ENCODE measurements at places on chromosomes 12 and 14. TPM values are rescaled to one million over a fixed set of nuclear protein-coding genes. Genes with fewer than 3 reads are reported as not detected.

GRCh38 chr14:50551877-50552276 lies 8.1 kb upstream of the ATL1 start:
- DNase-seq, result no peak

GRCh38 chr12:110015132-110015531 lies 15.9 kb downstream of the ANKRD13A start:
- DNase-seq, result no peak

- no peak for DNase-seq
Observed at GRCh38 chr12:121823101-121823726, 19.4 kb downstream of the SETD1B start.

- no peak for DNase-seq
Observed at GRCh38 chr12:26037615-26038220, 79.2 kb downstream of the RASSF8 start.

- no peak for DNase-seq
Observed at GRCh38 chr14:55710506-55711041, 130.6 kb downstream of the KTN1 start.

DNA sequence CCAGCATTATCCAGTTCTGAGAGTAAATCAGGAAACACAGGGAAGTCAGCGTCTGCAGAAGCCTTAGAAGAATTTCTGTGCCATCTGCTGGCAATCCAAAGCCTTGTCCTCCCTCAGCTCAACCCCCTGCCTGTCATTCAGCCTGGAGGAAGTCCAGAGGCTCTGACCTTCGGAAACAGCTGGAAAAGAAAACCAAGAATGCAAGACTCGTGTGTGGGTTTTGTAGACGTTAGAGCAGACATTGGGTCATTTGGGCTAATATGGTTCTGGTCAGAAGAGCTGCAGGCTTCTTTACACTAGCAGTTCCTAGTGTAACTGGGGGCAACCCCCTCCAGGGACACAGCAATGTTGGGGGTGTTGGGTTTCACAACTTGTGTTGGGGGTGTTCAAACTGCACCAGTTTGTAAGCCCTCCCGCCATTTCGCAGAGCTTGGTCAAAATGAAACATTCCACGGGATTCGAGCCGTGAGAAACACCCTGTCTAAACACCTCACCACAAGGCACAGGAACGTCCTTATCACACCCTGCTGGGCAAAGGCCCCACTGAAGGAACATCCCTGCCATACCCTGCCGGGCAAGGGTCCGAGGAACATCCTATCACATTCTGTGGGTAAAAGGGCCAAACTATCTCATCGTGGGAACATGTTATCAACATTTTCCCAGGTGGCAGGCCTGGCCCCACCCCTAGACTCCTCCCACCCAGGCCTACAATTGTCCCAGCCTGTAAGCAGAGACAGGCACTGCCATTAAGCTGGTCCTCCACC lies 21.0 kb upstream of the SERPINA4 start:
- peak; percentile 48 for DNase-seq

- no peak for DNase-seq
Observed at GRCh38 chr14:39366460-39367386, 65.5 kb downstream of the FBXO33 start.

- DNase-seq, result no peak
Observed at GRCh38 chr14:47715330-47715729, 39.9 kb upstream of the MDGA2 start.

DNA sequence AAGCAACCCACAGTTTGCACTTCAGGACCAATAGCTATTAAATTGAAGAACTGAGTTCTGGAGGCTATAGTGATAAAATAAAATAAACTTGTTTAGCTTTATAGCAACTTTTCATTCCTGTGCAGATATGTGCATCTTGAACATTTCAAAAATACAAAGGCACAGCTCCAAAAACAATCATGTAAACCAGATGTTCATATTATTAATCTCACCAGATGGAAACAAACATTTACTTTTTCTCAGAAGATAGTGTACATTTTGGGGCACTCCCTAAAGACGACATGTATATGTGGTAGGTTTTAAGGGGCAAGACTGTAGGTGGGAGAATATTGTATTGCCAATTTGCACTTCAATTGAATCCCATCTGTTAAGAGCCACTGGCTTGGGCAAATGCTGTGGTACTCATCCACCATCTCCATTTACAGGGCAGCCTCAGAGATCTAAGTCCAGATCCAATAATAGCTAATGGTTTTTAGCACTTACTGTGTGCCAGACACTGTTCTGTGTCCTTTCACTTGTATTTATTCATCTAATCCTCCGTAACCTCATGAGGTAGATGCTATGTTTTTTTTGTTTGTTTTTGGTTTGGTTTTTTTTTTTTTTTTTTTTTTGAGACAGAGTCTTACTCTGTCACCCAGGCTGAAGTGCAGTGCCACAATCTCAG lies 49.1 kb downstream of the PTGER2 start:
- peak; percentile 24 for DNase-seq

GRCh38 chr12:83141460-83141994 lies 454.8 kb downstream of the TMTC2 start:
- DNase-seq, result no peak

DNA sequence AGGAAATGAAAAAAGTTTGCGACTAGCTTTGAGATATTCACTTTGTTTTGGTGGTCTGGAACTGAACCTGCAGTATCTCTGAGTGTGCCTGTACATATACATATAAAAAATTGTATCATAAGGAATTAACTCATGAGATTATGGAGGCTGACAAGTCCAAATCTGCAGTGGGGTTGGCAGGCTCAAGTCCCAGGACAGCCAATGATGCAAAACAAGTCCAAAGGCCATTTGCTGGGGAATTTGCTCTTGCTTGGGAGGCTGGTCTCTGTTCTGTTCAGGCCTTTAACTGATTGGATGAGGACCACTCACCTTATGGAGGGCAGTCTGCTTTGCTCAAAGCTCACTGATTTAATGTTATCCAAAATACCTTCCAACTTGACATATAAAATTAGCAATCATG lies 66.8 kb downstream of the FGD4 start:
- no peak for DNase-seq

GRCh38 chr12:41573445-41573844 lies 385.3 kb downstream of the PDZRN4 start:
- no peak for DNase-seq

GRCh38 chr14:73788701-73789551 lies 62.7 kb upstream of the PTGR2 start:
- peak; percentile 35 for DNase-seq

DNA sequence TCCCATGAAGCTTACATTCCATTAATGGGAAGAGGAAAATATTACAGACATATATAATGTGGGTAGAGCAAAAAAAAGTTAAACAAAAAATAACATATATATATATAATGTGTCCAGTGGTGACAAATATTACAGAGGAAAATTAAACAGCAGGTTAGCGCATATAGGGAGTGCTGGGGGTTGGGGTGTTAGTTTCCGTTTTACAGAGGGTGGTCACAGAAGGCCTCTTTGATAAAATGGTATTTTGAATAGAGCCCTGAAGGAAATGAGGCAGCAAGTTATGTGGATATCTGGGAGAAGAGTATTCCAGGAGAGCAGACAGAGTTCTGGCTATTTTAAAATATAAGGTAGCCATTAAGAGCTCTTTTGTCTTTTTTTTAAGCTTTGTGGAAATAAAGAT lies 73.2 kb downstream of the DCAF5 start:
- DNase-seq, result no peak

GRCh38 chr12:53956251-53956887 lies 1.7 kb downstream of the HOXC12 start:
- DNase-seq, result no peak

DNA sequence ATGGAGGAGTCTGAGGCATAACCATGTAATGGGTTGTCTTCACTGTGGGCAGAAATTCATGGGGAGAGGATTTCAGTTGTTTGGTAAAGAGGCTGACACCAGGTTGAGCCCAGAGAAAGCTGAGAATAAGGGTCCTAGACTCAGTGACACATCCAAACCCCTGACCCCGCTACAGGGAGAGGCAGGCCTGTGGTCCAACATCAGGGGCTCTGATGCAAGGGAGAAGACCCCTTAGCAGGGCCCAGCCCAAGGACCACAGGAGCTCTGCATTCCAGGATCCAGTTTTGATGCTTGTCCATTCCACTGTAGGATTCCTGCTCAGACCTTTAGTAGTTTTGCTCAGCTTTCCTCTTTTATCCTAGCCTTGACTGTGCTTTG lies 15.5 kb downstream of the GPR68 start:
- no peak for DNase-seq

DNA sequence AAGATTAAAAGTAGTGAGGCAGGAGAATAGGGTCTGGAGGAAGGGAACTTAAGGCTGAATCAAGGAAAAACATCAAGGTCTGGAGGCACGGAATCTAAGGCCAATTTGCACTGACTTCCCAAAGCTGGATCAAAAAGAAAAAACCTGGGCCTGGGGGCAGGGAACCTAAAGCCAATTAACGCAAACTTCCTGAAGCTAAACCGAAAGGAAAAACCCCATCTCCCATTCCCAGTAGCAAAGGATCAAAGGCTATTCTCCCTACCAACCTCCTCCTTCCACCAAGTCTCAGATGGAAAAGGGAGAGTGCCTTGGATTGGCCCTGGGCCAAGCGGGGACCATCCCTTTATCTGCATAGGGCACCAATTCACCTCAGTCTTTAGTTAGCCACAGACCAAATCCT lies 384.2 kb downstream of the GRIN2B start:
- no peak for DNase-seq

- no peak for DNase-seq
Observed at GRCh38 chr12:59093073-59093772, 172.9 kb upstream of the LRIG3 start.

DNA sequence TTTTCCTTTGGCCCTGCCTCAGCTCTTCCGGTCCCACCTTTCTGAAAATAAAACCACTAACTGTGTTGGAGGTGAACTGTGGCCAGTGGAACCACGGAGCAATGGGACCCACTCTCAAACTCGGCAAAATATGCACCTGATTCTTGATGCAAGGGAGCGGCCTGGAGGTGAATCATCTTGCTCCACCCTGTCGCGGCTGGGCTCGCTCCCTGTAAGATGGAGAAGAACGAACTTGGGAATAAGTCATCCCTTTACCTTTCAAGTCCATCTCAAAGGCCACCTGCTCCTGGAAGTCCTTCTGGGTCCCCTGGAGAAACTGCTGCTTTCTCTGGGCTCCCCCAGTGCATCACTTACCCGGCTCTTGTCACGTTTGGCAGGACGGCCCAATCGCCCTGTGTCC lies 309.9 kb downstream of the BCL11B start:
- DNase-seq, result no peak

GRCh38 chr14:20683125-20683890 lies 1.1 kb upstream of the RNASE4 start:
- peak; percentile 97 for DNase-seq

DNA sequence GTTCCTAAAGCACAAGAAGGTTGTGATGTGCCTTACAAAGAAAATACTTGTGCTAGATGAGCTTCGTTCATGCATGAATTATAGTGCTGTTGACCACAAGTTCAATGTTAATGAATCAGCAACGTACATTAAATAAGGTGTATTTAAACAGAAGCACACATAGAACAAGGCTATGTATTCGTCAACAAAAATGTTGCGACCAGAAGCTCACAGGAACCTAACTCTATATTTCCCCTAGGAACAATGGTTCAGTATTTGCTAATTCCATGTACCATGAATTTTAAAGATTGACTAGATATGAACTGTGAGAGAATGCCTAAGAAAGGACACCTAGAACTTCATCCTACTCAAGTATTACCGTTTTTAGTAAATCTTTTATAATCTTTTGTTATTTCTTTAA lies 149.6 kb downstream of the ITPR2 start:
- no peak for DNase-seq

Gene MGAT4C
- 0.41 TPM for total RNA-seq

Gene MANSC4
- total RNA-seq, result not detected

Gene ZCCHC8
- total RNA-seq, result 31.3 TPM

Gene TMEM63C
- 0.92 TPM for total RNA-seq

Gene VASH1
- total RNA-seq, result 13.1 TPM

Gene TAS2R9
- not detected for total RNA-seq

Gene STX2
- 19.7 TPM for total RNA-seq

Gene KRT6C
- total RNA-seq, result 19.3 TPM

Gene AKAP3
- 0.21 TPM for total RNA-seq

Gene CLEC4D
- total RNA-seq, result 0.31 TPM

Gene BIN2
- total RNA-seq, result 3.8 TPM

Gene KITLG
- total RNA-seq, result 41.1 TPM

Gene PPTC7
- total RNA-seq, result 28.3 TPM
